Hematopoietic multipotent progenitor cell (in vitro differentiated cells): ENCODE measurements at places on chromosomes 7 and 10.

DNA sequence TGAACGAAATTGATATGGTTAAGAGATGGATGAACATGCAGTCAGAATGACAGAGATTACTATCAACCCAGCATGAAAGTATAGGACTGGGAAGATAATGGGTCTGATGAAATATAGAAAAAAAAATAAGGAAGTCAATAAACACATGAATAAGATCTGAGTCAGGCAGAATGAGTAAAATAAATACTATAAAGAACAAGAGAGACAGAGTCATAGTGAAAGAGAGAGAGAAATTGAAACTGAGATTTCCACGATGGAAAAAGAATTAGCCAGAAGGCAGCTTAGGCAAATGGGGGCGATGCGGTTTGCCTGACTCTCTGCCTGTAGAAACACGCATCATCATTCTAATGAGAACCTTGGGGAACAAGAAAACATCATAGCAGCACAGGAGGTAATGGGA lies 26.6 kb downstream of the SEMA3D start:
- no peak for DNase-seq

GRCh38 chr10:104417637-104418292 lies 64.1 kb downstream of the CFAP58 start:
- peak; percentile 48 for DNase-seq

- DNase-seq = no peak
These were observed 429.1 kb downstream of the ACTR3B start for GRCh38 chr7:153188630-153189029.

GRCh38 chr7:55508221-55509011 lies 63.9 kb downstream of the VOPP1 start:
- DNase-seq = no peak

DNA sequence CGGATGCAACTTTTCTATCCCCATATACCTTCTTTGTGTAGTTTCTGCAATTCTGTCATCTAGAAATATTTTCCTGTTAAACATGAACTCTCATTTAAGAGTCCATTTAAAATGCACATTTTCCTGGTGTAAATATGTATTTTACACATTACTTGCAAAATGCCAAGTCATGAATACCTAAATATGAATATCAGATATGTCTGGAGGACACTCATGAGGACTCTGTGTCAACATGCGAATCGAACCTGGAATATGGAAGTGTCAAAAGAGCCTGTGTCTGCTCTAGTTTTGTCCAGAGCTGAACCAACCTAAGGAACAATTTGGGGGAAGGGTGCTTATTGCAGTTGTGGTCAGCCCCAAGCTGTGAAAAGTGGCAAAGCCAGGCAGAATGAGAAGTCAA lies 163.7 kb upstream of the CELF2 start:
- no peak for DNase-seq
